ENCODE measurements at places on chromosomes 4 and X.

GRCh38 chrX:100895365-100896075 is 21.4 kb upstream of the NOX1 start:
- peak; percentile 49 for DNase-seq

GRCh38 chr4:148166132-148166591 is 276.1 kb downstream of the NR3C2 start:
- DNase-seq: peak; percentile 4

DNA sequence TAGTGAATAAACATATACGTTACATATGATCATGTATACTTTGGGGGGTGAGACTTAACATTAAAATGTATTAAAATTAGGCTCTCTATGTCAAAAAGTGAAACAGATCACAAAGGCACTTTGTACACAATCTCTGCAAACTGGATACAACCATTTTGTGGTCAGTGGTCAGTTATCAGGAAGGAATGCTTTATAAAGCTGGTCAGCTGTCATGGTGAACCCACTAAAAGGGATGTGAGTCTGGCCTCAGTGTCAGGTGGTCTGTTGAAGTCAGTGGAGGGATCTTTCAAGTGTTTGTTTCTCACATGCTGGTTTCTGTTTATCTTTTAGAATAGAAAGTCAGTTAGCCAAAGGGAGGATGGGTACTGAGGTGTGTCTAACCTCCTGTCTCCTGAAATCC is 875.5 kb upstream of the INTU start:
- DNase-seq: no peak

DNA sequence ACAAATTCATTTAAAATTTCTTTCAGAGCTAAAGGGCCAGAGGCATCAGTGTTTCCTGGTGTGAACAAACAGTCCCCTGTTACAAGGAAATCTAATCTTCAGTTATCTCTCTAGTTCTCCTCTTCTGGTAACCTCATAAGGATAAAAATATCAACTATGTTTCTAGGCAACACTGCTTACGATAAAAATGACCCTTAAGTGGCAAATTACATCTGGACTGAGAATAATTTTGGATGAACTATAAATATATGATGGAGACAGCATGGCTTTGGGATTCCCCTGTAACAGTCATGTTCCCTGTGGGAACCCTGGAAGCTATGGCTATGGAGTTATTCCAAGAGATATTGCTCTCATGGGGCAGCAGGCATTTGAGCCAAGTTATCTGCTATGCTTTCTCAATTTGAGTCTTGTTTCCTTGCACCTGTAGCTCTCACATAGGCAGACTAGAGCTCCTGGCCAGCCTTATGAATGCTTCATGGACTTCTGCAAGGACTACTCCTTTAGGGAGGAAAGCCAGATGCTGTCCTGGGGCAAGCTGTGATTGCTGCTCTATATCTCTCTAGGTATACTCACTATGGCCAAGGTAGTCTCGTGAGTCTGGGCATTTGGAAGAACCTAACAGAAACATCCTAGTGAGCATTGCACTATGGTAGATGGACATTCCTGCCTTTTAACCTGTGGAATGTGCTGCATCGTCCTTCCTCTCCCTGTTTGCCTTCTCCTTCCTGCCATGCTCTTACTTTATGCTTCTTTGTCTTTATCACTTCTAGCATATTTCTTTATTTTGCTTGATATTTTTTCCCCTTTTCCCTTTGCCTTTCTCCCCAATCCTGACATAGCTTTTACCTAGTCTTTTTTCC is 14.2 kb downstream of the C4orf33 start:
- DNase-seq: no peak

DNA sequence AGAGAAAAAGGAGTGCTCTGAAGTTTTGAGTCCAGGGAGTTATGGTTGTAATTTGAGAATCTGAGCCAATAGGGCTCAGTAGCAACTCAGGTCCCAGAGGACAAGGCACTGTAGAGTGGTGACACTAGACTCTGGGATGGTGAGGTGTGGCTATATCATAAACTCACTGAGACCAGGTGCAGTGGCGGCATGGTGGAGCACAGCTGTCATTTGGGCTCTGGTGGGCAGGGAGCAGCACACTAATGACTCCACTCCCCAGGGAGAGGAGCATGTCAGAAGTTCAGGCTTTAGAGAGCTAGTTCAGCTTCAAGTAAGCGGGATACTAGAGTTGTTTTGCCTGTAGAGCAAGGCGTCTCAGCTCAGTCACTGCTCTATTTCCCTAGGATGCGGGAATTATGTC is 165.4 kb upstream of the USP38 start:
- no peak for DNase-seq

DNA sequence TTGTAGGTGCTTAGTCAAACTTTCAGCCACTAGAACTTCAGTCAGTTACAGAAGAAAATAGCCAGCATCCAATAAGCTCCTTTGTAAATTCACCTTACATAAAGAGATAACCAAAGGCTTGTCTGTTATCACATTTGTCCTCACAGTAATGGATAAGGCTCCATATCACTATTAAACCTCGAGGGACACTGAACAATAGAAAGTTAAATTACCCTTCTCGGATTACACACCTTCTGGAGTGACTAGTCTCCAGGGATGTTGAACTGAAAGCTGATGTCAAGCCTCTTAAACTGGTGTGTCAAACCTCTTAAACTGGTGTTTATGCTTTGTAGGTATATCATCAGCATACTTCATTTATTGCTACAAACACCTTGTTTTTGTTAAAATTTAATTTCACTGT is 639.0 kb downstream of the CENPC start:
- DNase-seq: no peak

- DNase-seq: peak; percentile 40
These were observed 3.5 kb downstream of the SPINK2 start for GRCh38 chr4:56817840-56818491.

All from kidney tubule cell (primary cell).